ENCODE measurements at places on chromosomes 4 and X.

GRCh38 chrX:22882543-22882942, 117.2 kb upstream of the DDX53 start:
- no peak for DNase-seq

DNA sequence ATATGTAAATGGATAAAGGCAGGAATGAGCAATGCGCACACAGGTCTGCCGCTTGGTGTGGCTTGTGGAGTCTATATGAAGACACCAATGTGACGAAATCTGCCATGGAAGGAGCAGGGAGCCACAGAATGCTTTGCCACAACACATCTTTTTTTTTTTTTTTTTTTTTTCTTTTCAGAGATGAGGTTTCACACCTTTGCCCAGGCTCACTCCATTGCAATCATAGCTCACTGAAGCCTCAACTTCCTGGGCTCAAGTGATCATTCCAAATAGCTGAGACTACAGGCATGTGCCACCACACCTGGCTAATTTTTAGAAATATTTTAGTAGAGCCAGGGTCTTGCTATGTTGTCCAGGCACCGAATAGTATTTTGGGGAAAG, 17.4 kb upstream of the SLC34A2 start:
- DNase-seq = no peak

DNA sequence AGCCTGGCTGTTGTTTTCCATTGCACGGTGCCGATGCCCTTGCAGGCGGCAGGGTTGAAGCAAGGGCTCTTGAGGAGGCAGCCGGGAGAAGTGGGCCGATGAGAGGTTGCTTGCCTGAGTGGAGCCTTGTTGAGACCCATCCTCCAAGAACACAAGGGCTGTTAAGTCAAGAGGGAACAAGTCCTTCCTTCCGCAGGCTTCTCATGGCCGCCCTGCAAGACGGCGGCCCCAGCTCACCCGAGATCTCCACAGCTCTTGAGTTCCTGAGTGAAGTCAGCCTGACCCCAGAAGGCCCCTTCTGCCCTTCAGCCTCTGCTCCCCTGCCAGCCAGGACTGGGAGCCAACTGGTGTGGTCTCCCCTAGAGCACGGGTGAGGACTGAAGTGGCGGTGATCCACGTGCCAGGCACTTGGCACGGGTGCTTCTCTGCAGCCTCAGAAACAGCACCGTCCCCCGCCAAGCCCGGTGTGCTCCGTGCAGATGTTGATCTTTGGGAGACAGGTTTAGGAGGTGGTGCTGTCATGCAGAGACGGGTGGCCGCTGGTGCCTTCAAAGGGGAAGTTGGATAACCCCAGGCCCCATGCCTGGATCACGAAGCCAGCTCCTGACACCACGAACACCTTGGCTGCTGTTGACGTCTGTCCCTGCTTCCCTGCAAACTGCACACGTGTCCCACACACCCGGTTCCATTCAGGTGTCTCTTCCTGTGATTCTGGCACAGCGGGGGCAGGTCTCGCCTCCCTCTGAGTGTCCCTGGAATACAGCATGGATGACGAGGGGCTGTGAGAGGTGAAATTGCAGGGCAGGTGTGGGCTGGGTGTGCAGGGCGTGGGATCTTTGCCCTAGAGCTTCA, 164.4 kb upstream of the PSAPL1 start:
- DNase-seq = peak; percentile 3

DNA sequence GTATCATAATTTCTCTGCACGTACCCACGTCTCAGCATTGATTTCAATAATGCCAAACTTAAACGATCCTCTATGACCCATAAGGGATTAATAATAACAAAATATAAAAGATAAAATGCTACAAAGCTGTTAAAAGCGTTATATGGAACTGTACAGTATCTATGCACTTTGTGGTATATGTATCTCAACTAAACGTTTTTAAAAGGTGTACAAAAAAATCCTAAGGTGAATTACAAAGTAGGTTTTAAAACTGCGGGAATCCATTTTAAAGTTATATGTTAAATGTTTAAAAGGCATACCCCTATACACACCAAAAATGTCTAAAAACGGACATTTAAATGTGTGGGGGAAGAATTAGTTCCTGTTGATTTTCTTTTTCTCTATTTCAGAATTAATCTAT, 860 bp downstream of the ZNF182 start:
- no peak for DNase-seq

DNA sequence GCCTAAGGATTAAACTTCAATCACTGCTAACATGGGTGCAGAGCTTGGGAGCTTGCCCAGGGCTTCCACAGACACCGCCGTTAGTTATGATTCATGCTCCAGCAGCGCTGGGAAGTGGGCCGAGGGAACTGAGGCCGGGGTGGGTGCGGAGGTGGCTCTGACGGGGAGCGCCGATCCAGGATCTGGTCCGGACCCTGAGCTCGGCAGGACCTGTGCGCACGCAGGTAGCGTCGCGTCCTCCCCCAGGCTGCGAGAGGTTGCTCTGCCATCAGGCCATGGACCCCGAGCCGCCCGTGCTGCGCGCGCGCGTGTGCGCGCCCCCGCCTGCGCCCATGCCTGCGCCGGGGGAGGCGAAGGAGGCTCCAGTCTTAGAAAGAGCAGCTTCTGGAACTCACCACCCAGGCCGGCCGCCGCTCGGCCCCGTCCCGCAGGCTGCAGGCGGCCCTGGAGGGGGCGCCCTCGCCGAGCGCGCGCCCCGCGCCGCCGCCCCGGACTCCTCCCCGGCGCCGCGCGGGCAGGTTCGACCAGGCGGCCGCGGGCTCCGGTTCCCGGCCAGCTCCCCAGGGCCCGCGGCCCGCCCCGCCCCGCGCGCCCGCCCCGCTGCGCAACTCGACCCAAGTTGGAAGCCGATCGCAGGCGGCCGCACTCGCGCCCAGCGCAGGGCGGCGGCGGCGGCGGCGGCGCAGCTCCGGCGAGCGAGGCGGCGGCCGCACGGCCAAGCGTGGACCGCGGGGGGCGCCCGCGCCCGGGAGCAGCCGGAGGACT, 732 bp upstream of the ADRA2C start:
- DNase-seq = peak; percentile 7

All from MV-4-11 (cell line).